ENCODE measurements at places on chromosomes 6 and 20.

- DNase-seq, result peak; percentile 68
These were observed at the start of gene ZNF512B for GRCh38 chr20:63969838-63970713. Gene ZNF512B (minus strand): TSS chr20:63969930. CDS start chr20:63967950, 1,980 bp downstream.

GRCh38 chr20:11537032-11537431 lies 380.7 kb upstream of the BTBD3 start:
- DNase-seq, result no peak

DNA sequence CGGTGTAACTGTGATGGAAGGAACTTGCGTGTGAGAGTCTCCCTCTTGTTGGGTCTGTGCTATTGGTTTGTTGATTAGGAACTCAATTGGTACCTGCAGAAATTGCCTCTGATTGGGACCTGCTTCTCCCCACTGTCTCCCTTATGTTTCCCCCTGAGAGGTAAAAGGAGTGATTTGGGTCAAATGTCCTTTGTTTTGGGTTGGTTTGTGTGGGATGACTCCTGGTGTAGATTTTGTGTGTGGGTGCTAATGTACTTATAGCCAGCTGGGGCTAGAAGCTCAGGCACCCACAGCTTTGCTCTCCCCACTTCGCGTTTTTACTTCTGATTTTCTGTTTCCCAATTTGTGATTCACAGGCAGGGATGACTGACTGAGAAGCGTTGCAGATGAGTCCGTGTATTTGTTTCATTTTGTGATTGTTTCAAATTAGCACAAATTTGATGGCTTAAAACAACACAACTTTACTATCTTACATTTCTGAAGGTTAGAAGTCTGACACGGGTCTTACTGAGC lies 79.1 kb downstream of the UTRN start:
- DNase-seq, result no peak

DNA sequence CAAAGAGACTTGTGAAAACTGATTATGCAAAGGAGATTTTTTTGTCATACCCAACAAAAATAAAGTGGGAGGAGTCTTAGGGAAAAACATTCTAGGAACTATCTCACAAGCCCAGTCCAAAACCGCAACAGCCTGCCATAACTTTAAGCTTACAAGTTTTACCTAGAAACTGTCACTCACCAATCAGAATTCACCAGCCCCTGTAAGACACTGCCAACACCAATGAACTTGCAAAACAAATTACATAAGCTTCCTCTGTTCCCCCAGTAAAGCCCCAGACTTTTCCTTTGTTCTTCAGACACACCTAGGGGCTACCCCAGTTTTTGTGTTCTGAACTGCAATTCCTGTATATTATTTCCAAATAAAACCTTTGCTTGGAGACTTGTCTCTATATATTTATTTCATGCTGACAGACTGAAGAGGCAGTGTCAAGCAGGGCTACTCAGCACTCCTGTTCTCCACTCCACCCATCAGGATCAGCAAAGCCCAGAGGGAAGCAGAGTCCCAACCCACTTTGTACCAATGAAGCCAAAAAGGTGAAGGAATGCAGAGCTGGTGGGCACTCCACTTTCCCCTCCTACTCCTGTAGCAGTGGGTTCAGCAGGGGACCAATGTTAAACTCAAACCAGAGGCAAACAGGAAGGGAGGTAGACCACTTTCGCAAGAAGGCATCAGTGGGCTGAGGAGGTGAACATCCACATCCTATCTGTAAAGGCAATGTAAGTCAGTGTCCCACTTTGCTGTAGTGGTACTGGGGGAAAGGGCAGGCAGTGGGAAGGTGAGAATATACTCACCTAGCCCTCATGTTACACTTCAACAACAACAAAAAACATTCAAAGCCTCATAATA lies 142.5 kb upstream of the RUNX2 start:
- DNase-seq, result peak; percentile 12

DNA sequence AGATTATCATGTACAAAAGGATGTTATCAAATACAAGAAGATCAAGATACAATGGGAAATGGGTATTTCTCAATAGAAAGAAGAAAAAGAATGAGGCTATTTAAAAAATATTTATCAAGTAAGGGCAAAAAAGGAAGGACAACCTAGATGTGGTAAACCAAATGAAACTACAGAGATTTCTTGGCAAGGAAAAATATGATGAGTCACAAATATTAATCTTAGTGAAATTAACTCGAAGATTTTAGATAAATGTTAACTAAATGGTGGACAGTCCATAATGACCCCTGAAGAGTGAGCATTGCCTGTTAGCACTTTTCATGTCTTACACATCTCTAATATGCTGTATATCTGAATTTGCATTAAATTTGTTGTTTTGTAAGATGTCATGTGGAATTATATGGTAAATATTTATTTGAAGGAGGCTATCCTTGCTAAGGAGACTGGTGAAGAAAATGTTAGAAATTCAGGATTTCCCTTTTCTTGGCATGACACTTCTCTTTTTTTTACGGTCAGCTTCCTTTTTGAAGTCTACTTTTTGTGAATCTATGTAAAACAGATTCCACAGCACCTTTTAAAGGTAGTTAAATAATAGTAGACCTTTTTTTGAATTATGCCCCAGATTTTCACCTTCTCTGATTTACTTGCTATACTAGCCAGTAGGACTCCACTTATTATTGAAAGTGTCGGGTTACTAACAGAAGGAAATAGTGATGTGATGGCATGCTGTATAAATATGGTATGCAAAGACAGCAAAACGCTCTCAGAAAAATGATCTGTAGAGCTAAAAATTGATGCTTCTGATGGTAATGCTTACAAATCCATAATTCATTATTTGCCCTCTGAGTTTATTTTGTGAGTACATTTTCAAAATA lies 120.5 kb downstream of the HIVEP1 start:
- no peak for DNase-seq

DNA sequence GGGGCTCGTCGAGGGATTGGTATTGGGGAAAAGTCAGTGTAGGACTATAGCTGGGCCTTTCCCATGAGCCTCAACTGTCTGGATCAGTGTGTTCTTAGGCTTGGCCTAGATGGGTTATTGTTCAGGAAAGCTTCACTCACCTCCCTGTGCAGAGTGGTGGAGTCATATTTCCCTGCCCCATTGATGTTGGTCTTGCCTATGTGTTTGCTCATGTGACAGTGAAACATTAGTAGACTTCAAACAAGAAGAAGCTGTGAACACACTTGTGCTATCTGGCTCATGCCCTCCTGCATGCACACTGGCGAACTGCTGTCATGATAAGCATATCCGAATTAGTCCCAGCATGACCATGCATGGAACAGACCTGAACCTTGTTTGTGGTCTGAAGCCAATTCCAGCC lies 171.1 kb downstream of the DHX35 start:
- DNase-seq, result no peak

DNA sequence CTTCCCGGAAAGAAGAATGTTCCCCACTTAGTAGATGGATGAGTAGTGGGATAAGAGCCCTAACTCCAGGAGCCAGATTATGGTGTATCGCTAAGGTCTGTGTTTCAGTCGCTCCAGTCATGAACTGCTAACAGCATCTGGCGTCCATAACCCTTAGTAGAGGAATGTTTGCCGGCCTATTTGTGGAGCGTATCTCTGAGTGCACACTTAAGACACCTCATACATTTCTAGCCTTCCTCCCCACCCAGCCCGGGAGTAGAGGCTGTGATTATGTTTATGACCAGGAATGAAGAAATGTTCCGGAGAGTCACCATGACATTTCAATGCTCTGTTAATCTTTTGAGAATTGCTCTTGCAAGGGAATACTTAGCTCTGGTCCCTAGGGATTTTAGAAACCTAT lies 251.1 kb upstream of the SOX4 start:
- no peak for DNase-seq

GRCh38 chr6:45212976-45213375 lies 115.2 kb upstream of the RUNX2 start:
- no peak for DNase-seq

DNA sequence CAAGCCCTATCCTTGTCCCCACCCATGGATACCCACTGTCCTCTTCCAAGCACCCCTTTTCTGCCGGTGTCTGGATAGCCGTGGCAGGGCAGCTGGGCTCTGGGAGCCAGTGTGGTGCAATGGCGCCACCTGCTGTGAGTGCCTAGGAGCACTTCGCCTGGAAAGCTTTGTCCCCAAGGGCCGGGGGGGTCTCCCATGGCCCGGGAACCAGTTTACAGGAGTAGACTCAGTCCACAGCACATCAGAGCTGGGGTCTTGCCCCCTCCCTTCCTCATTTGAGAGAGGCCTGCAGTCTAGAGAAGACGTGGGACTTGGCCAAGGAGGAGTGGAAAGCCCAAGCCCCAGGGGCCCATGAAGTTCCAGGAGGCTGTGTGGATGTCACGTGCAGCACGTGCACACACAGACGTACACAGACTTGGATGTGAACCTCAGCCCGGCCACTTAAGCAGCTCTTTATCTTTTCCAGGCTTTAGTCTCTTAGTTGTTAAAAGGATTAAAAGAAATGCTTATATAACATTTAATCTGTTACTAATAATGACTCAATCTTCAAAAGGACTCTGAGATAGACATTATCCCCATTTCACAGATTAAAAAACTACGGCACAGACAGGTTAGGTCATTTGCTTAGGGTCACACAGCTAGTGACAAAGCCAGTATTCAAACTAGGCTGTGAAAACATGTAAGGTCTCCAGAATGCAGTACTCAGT lies 40.9 kb upstream of the CDH22 start:
- peak; percentile 51 for DNase-seq

DNA sequence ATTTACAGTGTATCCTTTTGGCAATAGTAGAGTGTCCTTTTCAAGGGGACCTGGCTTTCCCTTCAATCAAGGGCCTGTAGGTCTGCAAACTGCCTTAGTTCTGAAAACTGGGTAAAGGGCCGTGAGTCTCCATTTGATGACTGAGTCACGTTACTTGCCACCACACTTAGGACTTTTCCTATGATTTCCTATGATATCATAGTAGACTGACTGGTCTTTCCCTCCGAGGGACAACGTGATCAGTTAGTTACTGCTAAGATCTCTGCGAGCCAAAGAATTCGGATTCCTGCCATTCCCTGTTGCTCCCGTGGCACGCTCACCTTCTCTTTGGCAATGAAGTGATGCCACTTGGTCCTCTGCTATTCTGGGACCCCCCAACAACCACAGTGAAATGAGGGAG lies 8.4 kb downstream of the ZNF831 start:
- no peak for DNase-seq

- peak; percentile 25 for DNase-seq
These were observed 741 bp downstream of the PTPN1 start for GRCh38 chr20:50510706-50511542.

DNA sequence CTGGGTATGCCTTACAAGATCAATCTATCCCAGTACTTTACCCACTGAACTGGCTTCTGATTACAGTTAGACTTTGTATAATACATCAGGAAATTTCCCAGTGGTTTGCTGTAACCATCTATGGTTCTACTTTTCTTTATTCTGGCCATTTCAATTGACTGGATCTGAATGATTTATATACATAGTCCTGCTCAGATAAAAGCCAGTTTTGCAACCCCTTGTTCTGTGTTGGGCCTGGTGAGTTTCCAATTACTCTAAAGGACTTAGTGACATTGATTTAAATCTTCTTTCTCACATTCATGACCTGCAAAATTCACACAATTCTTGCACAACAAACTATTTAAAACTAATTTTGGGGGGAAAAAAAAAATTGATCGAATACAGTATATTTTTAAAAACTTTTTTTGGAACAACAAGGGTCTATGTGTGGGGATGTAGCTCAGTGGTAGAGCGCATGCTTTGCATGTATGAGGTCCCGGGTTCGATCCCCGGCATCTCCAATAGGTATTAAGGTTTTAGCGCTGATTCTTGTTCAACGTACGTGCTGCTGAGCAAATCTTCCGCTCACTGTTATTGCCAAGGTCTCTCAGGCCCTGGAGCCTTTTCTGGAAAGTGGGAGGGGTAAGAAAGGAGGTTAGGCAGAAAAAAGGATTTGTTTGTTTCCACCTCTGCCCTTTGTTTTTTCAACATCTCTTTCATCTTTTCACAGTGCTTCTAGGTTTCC lies 117.5 kb downstream of the GPX5 start:
- no peak for DNase-seq

GRCh38 chr6:5215159-5215558 lies 45.6 kb downstream of the LYRM4 start:
- no peak for DNase-seq

DNA sequence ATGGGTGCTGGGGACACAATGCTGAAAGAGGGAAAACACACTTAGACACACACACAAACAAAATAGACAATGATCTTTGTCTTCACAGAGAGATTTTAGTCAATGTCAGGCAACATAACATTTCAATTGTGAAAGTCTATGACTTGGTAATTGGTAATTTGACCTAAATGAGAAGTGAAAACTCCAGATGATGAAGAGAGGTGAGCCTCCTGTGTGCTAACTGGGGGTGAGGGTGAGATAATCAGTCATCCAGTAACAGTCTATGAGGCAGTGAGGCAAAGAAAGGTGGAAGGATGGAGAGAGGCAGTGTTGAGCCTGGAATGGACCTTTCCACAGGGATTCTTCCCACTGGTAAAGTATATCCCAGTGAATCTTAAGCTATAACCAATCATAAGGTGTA lies 744.2 kb downstream of the MAFB start:
- DNase-seq, result no peak

DNA sequence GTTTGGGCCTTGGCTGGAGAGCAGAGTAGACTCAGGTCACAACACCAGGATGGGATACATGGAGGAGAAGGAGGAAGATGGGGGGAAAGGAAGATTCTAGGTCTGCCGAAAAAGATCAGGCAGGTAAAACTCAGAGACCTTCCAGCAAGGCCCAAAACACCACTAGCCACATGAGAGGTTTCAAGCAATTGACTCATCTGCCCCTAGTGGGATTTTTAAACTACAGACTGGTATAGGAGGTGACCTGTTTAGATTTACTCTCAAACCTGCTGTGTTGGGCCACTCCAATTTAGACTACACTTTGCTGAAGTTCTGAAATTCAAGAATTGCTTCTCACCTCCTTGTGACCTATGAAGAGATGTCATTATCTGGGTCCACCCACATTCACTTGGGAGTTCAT lies 236.9 kb upstream of the SASH1 start:
- no peak for DNase-seq

DNA sequence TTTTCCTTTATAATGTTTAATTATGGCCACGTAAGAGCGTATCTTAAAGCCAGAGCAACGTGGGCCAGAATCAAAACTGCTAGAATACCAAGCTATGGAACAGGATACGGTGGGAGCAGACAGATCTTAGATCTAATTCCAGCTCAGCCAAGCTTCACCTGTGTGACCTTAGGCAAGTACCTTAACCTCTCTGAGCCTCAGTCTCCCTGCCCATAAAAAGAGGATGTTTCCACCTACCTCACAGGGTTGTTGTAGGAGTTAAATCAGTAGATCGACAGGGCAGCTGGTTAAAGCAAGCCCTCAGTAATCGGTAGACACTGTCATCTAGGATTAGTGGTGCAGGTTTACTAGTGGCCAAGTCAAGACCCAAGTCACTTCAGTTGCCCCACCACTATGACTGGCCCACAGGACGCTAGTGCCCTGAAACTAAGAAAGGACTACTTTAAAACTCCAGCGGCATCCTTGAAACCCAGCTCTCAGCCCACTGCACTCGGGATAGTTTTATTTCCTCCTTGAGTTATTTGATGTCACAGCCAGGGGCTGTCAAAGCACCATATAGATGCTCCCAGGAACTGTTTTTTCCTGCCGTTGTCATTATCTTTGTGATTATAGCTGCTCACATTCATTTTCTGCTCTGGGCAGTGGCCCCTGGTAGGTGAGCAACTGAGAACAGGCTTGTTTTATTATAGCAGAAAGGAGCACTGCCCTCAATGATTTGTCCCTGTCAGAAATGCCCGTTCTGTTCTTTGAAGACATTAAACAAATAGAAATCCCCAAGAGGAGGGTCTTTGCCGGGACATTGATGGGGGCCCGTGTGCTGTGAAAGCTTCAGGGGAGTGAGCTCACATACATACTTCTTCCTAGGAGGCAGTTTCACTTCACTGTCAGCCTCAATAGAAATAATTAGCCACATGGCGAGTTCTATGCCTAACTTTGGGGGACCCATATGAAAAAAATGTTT lies 63.1 kb downstream of the ISM1 start:
- no peak for DNase-seq

All from CD4-positive, alpha-beta T cell treated with Interleukin-10 for 1 hour (primary cell).